ENCODE measurements at places on chromosomes 6 and 20. TPM values are rescaled to one million over a fixed set of nuclear protein-coding genes. Genes with fewer than 3 reads are reported as not detected.

The NELFCD gene
- total RNA-seq, result 20.9 TPM

The ADTRP gene
- 22.8 TPM for total RNA-seq

The ADAM33 gene
- 20.6 TPM for total RNA-seq

The POPDC3 gene
- total RNA-seq, result not detected

The SLC35F1 gene
- total RNA-seq, result not detected

The CTCFL gene
- total RNA-seq, result not detected

The HSPA1L gene
- not detected for total RNA-seq

The HSPA1A gene
- total RNA-seq, result 124 TPM

The MRPS10 gene
- total RNA-seq, result 8.5 TPM
